ENCODE measurements at places on chromosomes 7 and 10.

DNA sequence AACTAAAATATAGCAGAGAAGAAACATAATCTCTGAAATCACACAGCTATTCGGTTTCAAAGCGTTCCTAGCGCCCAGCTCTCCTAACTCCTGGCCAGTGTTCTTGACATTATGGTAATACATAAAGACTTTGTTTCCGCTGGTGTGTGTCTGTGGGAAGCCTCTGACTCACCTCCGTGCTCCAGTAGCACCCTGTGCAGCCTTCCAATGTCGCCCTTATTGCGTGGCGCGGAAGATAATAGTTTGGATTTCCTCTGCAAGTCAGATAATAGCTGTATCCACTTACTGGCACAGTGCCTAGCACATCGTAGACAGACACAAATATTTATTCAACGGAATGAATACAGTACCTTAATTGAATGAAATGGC is 570 bp downstream of the BMS1 start:
- DNase-seq = no peak

DNA sequence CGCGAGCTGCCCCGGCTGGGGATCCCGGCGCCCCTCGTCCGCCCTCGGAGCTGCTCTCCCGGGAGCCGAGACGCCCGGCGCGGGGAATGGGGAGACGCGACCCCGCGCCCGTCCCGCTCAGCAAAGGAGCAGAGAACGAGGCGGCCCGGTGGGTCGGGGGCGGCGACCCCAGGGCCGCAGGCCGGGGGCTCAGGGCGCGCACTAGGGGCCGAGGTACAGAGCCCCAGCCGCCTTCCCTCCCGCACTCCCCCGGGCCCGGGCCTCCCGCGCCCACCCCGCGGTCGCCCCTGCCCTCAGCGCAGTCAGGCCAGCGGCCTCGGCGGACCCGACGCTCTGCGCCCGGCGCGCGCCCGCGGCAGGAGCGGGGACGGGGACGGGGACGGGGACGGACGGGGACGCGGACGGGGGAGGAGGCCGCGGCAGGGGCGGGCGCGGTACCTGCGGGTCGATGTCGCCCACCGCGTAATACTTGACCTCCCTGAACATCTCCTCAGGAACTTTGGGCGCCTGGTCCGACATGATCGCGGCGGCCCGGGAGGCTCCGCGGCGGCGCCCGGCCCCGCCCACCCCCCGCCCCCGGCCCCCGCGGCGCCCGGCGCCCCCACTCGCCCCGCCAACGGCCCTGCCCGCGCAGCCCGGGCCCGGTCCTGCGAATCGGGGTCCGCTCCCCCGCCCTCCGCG is 373 bp downstream of the PAXIP1 start:
- no peak for DNase-seq

DNA sequence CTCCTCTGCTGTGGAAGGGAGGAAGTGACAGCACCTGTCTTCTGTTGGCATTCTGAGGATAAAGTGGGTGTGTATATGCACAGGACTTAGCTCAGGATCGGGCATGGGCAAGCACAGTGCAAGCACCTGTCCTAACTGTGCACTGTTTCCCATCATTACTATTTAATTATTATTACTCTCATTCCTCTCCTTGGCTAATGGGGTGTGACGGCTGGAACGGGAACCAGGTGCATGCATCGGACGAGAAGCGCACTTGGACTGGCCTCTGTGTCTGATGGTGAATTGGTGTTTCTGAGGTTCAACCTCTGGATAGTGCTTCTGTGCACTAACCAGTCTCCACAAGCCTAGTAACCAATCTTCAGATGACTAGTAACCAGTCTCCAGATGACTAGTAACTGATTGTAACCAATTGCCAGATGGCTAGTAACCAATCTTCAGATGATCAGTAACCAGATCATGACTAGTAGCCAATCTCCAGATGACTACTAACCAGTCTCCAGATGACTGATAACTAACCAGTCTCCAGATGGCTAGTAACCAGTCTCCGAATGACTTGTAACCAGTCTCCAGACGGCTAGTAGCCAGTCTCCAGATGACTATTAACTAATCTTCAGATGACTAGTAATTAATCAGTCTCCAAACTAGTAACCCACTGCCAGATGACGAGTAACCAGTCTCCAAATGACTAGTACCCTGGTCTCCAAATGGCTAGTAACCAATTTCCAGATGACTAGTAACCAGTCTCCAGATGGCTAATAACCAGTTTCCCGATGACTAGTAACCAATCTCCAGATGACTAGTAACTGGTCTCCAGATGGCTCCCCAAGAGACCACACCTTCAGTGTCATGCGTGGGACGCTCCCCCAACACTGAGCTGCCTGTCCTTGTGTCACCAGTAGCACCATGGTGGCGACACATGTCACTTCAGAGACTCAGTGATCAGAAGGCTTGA is 85.8 kb downstream of the PAXIP1 start:
- no peak for DNase-seq

GRCh38 chr7:14851610-14852009 is 50.9 kb downstream of the DGKB start:
- DNase-seq = no peak

DNA sequence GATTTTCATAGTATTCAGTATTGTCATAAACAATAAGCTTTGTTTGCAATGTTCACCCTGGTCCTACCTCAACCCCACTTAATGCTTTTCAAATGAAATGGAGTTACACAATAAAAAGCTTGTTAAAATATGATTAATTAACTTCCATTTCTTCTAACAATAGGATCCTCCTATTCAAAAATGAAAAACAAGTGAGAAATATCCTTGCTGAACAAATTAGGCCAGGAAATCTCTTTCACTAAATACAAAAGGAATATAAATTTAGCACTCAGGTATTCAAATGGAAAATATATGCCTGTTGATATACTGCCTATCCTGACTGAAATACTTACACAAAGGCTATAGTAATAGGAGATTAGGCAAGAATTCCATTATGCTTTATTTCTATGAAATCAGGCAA is 323.4 kb upstream of the GRM3 start:
- DNase-seq = no peak

DNA sequence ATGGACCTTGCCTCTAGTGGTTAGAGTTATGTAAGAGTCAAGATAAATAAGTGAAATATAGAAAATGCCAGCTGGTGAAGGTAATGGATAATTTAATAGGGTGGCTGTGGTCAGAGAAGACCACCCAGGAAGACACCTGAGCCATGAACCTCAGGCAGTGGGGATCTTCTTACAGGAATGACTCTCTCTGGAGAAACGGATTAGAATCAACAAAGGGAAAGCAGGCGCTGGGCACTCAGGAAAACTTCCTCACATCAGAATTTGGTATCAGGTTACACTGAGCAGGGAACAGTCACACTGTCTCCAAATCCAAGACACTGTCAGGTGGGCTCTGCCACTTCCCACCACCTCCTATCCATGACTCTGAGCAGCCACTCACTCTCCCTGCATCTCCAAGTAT is 132.6 kb downstream of the DYNC2I1 start:
- DNase-seq = no peak

DNA sequence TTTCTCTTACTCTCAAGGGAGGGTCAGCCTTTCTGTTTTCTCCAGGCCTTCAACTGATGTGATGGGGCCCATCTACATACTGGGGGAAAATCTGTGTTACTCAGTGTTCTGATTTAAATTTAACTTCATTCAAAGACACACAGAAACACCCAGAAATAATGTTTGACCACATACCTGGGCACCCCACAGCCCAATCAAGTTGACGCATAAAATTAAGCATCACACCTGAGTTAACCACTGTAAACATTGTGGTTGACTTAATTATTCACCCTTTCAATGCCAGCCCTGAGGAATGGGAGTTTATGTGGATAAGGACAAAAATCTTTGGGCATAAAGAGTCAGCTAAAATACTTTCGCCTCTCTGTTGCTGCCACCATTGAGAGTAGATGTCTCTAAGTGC is 10.0 kb upstream of the CHN2 start:
- no peak for DNase-seq

DNA sequence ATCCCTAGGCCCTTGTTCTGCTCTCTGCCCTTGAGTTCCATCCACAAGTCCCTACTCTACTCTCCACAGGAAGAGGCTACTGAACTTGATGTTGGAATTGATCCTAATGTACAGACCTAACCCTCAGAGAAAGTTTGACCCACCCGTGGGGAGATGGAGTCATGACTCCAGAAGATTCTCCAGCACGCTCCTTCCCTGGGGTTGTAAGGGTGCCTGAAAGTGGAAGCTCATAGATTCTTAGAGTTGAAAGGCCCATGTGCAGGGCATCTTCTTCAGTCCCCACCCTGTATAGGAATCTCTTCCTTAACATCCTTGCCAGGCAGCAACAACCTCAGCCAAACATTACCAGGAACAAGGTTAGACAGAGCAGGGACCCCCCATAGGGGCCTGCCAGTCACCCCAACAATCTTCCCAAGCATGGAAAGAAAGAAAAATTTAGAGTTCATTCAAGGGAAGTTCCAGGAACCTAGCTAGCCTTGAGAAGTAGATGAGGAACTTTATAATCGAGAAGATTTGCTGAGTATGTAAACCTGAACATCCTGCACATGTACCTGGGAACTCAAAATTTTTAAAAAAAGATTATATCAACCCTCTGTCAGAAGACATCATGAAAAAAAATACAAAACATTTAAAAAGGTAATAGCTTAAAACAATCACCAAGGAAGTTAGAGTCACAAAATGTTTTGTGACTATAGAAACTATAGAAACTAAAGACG is 49.5 kb downstream of the THNSL1 start:
- DNase-seq = no peak

DNA sequence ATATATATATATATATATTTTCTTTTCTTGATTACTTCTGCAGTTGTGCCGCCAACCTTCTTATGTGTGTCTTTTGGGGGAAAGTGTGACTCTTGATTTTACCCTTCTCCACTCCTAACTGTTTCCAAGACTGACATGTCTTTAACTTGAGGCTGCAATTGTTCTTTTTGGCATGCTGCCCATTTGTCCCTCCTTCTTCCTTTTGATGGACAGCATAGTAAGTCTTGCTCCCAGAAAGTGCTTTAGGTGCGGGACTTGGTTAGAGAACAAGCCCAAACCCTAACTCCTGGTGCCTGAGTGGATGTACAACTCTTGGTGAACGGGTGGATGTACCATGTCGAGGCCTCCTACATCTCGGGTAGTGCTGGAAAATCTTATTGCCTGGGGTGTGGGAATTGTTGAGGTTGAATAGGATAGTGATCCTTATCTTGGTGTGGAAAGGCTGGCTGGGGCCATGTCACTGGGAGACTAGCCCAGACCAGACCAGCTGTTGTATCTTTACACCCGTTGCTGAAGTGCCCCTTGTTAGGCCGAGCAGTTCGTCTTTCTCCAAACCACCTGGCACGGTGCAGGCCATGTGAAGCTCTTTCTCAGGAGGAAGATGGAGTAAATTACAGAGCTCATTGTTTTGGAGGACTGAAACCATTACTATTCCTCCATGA is 16.3 kb downstream of the TCF7L2 start:
- DNase-seq = no peak

DNA sequence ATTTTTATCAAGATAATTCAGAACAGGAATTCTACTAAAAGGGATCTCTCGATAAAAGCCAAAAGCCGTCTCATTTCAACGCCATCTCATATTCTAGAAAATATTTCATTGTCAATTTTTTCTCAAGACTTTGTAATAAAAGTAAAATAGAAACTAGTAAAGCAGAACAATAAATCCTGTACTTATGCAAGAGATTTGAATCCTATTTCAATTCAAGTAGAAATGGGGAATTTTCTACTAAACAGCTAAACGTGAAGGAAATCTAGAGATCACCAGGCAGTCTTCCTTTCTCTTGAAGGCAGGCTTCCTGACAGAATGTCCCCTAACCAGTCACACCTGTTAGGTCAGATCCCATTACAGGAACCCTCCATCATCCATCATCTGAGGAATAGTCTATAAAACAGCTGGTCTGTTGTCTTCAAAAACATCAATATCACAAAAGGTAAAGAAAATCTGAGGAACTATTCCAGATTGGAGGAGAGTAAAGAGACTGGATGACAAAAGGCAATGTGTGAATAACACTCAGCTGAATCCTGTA is 23.7 kb downstream of the USP6NL start:
- no peak for DNase-seq

DNA sequence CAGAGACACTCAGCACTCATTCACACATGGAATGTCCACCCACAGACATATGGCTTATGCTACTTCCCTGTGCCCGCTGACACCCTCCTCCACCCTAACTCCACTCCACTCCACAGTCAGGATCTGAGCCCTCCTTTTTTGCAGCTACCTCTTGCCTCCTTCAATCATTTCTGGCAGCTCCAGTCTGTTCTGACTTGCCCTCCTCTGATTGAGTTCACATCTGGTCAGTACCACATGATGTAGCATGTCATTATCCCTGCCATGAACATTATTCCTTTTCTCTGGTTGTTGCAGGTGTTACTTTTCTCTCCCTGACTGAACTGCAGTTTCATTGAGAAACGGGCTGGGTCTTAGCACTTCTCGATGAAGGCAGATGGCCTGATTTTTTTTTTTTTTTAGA is 130.1 kb upstream of the EGR2 start:
- no peak for DNase-seq

- no peak for DNase-seq
Observed at GRCh38 chr10:45155784-45156183, 155.1 kb downstream of the ZNF22 start.

DNA sequence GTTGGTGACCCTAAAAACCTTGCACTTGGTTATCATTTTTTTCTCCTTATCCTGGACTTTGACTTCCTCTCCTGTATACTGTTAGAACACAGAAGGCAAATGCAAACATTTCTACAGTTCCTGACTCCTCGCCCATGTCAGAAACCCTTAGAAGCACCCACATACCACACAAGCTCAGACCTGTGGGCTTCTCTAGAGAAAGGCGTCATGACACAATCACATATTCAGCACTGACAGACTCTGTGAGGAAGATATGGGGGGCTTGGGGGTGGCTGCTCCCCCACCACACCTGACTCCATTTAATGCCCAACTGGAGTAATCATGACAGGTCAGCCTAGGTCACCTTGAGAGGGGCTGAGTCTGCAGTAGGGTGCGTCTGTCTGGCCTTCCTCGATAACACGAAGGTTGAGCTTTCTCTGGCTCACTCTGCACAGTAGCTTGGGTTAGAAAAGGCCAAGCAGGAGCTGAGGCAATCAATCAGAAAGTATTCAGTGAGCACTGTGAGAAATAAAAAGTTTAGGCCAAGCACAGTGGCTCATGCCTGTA is 50.9 kb downstream of the CCDC3 start:
- no peak for DNase-seq

DNA sequence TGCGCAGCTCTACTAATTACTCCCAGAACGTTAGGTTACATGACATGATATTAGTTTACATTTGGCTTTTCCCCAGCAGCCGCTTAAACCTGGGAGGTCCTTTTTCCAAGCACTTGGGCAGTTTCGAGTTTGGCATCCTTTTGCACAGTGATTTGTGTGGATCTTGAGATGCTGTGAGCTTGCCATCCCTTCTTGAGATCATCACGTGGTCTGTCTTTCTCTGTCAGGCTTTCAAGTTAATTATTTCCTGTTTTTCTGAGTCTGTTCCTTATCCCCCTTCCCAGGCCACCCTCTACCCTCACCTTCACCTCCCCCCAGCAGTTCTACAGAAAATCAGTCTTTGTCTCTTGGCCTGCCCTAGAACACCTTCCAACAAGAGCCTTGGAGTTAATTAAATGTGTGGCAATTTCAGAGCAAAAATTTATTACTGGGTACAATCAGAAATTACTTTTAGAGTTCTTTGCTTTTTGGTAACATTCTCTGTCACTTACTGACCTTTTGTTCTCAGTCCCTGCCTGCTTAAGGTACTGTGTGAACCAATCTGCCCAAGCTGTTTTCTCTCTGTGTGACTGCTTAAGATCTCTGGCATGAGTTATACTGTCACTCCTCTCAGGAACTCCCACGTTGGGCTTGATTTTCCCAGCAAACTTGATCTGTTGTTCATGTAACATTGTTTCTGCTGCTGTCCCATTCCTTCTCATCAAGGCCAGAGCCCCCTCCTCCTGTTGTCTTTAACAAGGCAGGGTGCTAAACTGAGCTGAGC is 3.1 kb upstream of the SLF2 start:
- DNase-seq = no peak

- DNase-seq = no peak
Observed at GRCh38 chr10:16199216-16199615, 237.6 kb upstream of the PTER start.

Measured in activated CD8-positive, alpha-beta memory T cell treated with anti-CD3 and anti-CD28 coated beads for 1 hour (primary cell).